GM03348 (cell line): ENCODE measurements at places on chromosomes 4 and X.

DNA sequence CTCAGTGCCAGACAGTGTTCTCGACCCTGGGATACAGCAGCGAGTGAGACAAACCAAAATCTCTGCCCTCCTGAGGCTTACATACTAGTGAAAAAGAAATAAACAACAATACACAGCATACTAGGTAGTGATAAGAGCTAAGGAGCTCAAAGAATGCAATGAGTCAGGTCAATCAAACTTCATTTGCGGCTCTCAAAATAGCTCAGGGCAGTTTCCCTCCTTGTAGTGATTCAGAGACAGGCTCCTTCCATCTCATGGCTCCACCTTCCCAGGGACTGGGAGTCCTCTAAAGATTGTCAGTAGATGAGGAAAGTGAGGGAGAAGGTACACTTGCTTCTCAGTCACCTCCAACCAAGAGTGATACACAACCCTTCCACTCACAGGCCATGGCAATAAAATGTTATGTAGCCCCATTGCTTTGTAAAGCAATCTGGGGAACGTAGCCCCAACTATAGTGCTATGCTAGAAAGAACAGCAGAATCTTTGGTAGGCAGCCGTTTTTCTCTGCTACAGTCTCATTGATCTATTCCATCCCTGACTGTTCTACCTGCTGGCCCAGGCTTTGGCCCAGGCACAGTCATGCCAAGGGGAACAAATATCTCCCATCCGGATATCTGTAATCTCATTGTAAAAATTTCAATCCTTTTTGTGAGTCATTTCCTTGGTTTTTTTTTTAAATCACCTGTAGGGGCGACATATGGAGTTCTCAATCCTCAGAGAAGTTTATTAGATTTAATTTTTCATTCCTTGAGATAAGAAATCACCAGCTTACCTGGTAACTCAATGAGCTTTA is 183.1 kb upstream of the S100G start:
- DNase-seq: peak; percentile 15

GRCh38 chrX:23851544-23851943 is 56.2 kb downstream of the APOO start:
- no peak for DNase-seq

GRCh38 chr4:134201216-134202161 is at the start of gene PABPC4L:
Gene PABPC4L (minus strand): TSS chr4:134201789. CDS start chr4:134201019, 770 bp downstream.
- peak; percentile 41 for DNase-seq

- DNase-seq: no peak
Observed at GRCh38 chr4:106695501-106696262, 327.1 kb upstream of the GIMD1 start.

- DNase-seq: no peak
Observed at GRCh38 chr4:165744370-165744769, 128.7 kb upstream of the TLL1 start.

DNA sequence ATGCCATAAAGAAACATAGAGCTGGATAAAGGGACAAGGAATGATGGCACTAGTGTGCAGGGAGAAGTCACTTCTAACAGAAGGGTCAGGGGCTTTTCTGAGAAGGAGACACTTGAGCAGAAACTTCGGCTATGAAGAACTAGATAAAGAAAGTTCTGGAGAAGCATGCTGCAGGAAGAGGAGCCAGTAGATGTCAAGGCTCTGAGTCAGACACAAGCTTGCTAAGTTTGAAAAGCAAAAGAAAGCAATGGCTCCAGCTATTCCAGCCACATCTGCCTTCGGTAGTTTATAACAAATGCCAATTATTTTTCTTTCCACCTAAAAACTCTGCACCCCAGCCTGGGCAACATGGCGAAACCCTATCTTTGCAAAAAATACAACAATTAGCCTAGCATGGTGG is 7.5 kb downstream of the NUDT6 start:
- DNase-seq: peak; percentile 40

DNA sequence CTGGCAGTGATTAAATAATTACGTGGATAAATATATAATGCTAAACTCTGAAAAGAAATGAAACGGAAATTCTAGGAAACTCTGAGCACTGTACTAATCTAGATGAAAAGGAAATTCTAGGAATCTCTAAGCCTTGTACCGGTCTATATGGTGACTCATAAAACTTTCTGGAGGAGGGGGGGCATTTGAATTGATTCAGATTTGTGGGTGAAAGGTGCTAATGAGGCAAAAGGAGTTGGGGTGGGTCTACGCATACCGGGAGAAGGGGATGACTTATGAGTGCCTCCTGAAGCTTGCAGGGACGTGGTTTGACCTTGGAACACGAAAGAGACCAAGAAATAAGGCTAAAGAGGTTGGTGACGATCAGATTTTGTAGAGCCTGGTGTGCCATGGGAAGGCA is 151.7 kb upstream of the CASK start:
- DNase-seq: no peak
